Stimulated activated CD4-positive, alpha-beta T cell treated with anti-CD3 and anti-CD28 coated beads, Interleukin-1b, Interleukin-23, amount 100 ng/mL, for 48 hours (primary cell): ENCODE measurements at places on chromosomes 5 and 9.

DNA sequence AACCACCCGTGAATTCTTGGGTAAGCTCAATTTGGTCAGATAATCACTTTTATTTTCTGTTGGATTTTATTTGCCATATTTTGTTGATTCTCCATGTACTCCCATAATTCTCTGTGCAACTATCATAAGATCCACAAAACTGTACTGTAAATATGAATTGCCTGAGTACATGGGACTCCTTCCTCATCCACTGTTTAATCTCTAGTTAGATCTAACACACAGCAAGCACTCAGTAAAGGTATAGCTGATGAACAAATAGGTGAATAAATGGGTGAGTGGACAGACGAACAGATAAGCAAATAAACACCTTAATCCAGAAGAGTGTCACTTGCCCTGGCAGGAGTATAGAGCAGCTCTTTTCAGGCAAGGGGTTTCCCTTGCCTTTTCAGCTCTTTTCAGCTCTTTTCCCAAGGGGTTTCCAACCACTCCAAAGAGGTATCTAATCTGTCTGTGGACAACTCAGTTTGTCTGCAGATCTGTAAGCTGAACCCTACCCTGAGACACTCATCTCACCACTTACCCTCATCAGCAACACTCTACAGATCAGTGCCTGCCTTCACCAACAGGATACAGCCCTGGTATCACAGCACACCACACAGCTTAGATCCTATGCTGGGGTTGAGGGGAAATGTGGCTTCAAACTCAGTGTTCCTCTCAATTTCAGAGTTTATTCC is 51.2 kb downstream of the SIL1 start:
- no peak for DNase-seq

- DNase-seq = no peak
These were observed 692 bp downstream of the C1QTNF3 start for GRCh38 chr5:34042321-34042720.

- DNase-seq = no peak
These were observed 24.0 kb downstream of the CDKN2A start for GRCh38 chr9:21969951-21970799.

DNA sequence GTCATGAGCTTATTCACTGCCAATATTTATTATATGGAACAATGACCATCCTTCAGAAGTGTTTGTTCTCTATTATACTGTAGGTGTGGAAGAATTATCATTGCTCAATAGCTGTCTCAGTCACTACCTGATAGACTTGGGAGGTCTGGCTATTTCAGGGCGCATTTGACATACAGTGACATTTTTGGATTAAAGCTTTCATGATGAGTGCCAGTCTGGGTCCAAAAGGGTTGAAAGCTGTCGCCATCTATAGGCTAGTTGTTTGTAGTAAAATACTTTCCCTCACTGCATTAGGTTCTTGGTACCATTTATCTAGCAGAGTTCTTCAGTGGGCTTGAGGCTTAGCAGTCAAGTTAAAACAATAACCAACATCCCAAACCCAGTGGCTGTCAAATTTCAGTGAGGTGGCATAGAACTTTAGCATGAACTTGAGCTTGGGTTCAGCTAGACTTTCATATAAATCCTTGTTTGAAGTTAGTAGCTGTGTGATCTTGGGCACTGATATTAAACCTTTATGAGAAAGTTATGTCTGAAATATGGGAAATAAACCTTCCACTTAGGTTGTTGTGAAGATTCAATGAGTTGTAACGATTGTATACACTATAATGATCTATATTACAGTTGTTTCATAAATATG is 110.5 kb upstream of the CDKN2B start:
- DNase-seq = no peak

- DNase-seq = no peak
These were observed 52.2 kb upstream of the TESK1 start for GRCh38 chr9:35552837-35553236.

- no peak for DNase-seq
These were observed 589.5 kb downstream of the IRX1 start for GRCh38 chr5:4185127-4185526.

- DNase-seq = no peak
These were observed 32.8 kb downstream of the NEUROG1 start for GRCh38 chr5:135502836-135503520.

GRCh38 chr9:83965350-83966208 is 14.4 kb downstream of the HNRNPK start:
- no peak for DNase-seq

GRCh38 chr5:118314931-118315330 is 673.4 kb downstream of the DTWD2 start:
- no peak for DNase-seq

- no peak for DNase-seq
These were observed 143.4 kb upstream of the CDH6 start for GRCh38 chr5:31049936-31050704.

DNA sequence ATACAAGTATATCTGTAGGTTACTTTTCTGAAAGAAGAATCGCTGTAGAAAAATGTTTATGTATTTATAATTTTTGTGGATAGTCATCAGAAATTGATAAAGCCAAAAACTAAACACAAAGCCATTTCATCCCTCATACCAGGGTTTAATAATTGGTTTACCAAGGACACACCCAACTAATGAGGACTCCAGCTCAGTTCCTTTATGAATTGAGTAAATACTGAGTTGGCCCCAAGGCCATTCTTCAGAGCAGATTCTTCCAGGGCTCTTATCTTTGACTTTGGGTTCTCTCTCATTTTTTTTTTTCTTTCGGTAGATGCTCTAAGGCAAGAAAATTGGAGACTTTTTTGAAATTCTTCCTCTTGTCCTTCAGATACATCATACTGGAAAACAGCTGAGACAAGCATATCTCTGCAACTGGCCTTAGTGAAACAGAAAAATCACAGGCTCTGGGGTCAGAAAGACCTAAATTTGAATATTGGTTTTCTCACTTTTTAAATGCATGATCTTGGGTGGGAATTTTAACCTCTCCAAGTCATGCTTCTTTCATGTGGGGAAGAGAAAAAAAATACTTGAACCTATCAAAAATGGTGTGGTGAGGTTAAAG is 401.8 kb downstream of the ARHGEF28 start:
- no peak for DNase-seq

DNA sequence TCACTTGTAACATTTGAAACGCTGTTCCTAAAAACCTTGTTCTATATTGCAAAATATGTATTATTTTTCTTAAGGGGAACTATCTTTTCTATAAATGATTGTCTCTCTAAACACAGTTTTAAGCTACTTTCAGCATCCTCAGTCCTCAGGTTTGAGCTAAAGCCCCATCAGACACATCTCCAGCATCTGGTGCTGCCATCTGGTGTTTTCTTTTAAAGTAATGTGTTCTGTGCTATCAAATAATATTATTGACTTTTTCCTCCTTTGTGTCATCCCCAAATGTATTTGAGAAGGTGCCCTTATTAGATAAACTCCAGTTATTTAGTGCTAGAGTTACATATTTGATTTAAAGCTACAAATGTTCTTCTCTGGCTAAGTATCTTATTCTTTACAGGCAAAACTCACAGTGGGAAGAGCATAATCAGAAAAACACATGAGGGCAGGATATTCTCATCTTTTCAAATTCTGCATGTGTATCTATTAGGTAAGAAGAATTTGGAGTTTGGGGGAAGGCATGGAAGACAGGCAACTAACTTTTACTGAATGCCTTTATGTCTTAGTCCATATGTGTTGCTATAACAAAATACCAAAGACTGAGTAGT is 27.5 kb downstream of the ZNF474 start:
- DNase-seq = no peak

DNA sequence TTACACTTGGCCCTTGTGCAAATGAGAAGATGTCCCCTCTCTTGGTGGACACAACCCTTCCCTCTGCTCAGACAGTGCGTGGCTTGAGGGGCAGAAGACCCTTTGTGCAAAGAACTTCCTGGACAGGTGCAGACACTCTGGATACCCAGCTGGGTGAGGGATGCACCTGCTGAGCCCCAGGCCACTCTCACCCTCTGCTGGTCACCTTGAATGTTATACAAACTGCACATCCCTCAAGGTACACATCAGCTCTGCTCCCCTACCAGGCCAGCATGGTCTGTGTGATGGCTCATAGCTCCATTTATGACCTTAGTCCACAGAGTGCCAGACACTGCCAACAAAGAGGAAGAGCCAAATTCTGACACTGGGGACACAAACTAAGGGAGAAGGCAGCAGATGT is 3.1 kb upstream of the DIRAS2 start:
- DNase-seq = no peak

- DNase-seq = no peak
These were observed 66.0 kb upstream of the GNA14 start for GRCh38 chr9:77714077-77714549.

DNA sequence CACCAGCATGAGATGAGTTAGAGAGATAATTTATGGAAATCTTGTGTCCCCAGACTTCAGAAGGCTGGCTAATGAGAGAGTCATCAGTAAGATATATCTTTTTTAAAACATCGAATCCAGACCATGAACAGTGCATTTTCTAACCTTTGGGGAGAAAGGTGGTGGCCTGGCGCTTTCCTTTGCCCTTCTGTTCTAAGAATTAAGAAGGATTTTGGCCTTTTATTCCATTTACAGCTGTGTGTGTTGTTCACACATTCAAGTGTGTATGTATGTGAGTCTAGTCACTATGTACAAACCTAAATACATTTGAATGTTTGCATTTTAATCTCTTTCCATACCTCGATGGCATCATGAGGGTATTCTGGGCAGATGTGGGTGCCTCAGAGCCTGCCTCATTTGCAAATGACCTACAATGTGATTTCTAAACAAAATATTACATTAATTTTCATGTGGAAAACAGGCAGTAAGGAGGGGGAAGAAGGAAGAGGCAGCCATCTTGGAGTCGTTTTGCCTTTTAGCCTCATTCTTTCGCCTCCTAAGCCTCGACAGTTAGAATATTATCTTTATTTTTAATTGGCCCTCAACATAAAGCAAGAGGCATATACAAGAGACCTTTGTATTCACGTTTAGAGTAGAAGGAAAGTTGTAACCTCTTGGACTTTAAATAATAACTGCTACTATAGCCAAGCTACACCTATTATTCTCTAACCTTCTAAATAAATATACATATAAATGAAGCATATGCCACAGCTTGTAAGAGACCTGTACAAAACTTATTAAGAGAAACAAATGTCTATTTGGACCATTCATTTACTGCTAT is 125.3 kb upstream of the TMEM161B start:
- DNase-seq = no peak

- peak; percentile 44 for DNase-seq
These were observed 143.4 kb downstream of the FGF18 start for GRCh38 chr5:171562822-171563221.

- DNase-seq = no peak
These were observed 35.0 kb upstream of the ARRDC3 start for GRCh38 chr5:91418158-91418557.

DNA sequence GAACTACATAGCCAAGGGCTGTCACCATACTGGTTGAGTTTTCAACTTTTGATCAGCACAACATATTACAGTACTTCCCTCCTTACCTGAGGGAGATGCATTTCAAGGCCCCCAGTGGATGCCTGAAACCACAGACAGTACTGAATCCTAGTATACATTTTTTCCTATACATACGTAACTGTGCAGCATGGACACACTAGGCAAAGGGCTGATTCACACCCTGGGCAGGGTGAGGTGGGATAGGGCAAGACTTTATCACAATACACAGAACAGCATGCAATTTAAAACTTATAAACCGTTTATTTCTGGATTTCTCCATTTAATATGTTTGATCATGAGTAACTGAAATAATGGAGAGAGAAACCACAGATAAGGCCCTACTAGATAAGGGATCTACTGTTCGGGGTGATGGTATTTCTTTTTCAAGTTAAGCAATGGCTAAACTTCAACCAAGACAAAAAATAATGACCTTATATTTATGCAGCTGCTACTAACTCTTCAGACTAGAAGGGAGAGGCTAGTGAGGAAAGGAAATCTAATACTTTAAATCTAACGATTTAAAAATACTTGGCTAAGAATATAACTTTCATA is 186.9 kb upstream of the GNA14 start:
- no peak for DNase-seq

DNA sequence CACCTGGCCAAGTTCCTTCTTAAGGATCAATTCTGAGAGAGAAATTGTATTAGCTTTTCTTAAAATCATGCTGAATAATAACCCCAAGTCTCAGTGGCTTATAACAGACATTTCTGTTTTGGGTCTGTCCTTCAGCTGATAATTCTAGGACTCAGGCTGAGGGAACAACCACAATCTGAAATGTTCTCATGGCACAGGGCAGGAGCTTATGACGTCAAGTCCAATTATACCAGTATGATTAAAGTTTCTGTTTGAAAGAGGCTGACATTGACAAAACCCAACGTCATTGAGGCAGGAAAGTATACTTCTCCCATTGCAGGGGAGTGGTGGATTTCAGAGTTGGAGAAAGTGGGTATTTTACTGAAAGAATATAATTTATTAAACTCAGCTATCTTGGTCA is 21.8 kb downstream of the CENPH start:
- DNase-seq = no peak

- DNase-seq = no peak
These were observed 40.1 kb downstream of the SLC6A3 start for GRCh38 chr5:1405121-1405520.

- no peak for DNase-seq
These were observed 198.9 kb downstream of the LURAP1L start for GRCh38 chr9:12973710-12974109.

- no peak for DNase-seq
These were observed 164.7 kb downstream of the TMEM167A start for GRCh38 chr5:82912462-82912861.

DNA sequence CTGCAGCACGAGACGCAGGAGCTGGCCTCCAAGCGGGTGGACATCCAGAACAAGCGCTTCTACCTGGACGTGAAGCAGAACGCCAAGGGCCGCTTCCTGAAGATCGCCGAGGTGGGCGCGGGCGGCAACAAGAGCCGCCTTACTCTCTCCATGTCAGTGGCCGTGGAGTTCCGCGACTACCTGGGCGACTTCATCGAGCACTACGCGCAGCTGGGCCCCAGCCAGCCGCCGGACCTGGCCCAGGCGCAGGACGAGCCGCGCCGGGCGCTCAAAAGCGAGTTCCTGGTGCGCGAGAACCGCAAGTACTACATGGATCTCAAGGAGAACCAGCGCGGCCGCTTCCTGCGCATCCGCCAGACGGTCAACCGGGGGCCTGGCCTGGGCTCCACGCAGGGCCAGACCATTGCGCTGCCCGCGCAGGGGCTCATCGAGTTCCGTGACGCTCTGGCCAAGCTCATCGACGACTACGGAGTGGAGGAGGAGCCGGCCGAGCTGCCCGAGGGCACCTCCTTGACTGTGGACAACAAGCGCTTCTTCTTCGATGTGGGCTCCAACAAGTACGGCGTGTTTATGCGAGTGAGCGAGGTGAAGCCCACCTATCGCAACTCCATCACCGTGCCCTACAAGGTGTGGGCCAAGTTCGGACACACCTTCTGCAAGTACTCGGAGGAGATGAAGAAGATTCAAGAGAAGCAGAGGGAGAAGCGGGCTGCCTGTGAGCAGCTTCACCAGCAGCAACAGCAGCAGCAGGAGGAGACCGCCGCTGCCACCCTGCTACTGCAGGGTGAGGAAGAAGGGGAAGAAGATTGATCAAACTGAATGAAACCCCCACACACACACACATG is 654 bp downstream of the PURA start:
- peak; percentile 39 for DNase-seq

- no peak for DNase-seq
These were observed 7.3 kb downstream of the DNAJB5 start for GRCh38 chr9:34996905-34997279.

GRCh38 chr5:173786286-173787187 is 101.6 kb upstream of the CPEB4 start:
- DNase-seq = no peak

GRCh38 chr5:6961837-6962635 is 248.8 kb downstream of the TENT4A start:
- no peak for DNase-seq
